ENCODE measurements at places on chromosomes 11 and 22.

DNA sequence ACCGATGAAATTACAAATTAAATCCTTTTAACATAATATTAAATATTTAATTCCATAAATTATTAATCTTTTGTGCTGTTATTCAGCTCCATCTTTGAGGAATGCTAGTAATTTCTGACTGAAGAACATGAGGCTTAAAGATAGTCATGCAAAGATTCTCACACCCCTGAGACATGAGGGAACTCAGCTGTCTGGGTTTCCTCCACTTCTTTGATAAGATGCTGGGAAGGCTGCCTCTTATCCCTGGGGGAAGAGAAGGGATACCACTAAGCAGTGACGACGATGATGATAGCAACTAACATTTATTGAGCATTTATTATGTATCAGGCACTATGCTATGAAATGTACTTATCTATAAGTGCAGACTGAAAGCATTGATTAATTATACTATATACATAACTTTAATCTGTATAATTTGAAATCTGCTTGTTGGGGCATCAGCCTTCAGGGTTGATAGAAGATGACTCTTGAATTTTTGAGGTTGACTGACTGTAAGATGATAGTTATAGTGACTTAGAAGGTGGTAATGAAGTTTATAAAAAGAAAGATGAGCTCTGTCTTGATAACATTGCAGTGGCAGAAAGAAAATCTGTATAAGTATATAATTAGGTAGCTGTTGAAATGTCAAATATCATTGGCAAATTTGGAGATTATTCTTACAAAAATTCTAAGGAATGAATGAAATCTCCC lies 78.4 kb downstream of the SIK2 start:
- no peak for DNase-seq

DNA sequence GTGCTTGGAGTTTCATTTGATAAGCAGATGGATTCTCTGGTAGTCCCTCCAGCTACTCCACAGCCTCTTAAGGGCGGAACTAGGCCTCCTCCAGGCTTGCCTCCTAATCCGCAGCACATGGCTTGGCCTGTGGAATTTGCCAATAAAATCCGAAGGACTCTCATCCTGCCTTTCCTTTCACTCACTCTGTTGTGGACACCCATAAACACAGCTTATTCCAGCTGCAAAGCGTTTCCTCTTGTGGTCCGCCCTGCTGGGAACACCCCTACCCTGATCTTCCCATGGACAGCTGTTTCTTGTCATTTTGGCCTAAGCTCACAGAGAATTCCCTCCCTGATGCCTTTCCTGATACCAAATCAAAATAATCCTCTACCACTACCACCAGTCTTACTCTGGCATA lies 546.2 kb downstream of the NTM start:
- DNase-seq, result no peak

DNA sequence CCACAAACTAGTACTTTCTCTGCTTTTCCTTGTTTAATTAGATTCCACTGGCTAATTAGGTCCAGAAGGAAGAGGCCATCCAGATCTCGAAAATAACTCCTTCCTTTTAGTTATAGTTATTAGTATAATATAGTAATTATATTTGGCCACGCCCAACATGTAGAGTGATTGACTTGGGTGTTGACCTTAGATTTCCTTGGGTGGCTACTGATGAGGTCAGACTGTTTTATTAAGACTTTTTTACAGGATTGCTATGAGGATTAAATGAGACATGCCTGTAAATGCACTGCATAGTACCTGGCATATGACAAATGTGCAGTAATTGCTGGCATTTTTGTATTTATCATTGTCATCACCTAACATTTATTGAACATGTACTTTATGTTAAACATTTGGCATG lies 26.9 kb downstream of the STX3 start:
- DNase-seq, result no peak

DNA sequence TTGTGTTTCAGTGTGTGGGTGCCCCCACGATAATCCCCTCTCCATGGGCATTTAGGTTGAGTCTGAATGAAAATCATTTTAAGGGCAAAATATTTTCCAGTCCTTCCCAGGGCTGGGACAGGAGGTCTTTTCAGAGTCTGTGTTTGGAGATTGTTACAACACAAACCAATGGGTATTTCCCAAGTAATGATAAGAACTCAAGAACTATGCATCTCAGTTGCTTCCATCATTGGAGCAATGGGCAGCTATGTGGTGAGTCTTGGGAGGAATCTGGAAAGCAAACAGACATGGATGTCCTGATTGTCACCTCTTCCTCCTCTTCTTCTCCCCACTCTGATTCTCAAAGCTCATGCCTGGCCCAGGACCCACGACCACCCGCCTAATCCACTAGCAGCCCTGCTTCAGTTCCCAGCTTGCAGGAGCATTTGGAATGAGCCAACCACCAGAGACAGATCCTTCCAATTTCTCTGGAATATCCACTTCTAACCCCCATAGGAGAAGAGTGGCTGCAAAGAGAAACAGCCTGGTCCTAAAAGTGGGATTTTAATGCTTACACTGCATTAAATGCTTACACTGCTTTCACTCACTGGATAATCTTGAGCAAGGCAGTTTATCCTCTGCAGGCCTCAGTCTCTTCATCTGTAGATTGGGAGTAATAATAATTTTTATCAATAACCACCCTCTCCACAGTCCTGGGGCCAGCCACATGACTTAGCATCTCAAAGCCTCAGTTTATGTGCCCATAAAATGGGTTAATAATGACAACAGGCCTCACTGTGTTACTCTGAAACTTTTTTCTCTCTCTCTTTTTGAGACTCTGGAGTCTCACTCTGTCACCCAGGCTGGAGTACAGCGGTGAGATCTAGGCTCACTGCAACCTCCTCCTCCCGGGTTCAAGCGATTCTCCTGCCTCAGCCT lies 404.3 kb downstream of the MN1 start:
- no peak for DNase-seq

- no peak for DNase-seq
Observed at GRCh38 chr22:47367993-47368945, 605.8 kb downstream of the TBC1D22A start.

- DNase-seq, result no peak
Observed at GRCh38 chr11:68354148-68354872, 41.9 kb downstream of the LRP5 start.

DNA sequence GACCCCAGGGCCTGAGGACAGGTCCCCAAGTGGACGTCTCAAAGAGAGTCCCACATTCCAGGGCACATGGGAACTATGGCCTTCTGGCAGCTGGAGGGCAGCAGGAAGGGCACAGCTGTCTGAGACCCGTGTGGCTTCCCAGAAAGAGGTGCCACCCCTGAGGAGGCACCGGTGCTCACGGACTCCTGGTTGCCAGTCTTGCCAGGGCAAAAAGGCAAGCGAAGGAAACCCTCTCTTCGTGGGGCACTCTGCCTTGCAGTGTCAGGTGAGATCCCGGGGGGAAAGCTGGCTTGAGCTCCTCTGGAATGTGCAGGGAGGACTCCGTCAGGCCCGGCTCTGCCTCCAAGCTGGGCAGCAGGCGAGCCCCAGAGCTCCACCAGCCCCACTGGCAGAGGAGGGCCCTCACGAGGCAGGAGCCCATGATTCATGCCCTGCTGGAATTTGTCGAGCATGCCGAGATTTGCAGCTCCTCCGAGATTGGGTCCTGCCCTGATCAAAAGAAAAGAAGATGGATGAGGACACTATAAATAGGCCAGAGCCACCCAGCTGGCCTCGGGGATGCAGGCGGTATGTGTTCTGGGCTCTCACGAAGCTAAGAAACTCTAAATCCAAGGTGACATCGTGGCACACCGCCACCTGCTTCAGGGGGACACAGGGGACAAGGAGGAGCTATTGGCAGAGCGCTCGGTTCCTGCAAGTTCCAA lies 9.9 kb upstream of the CELSR1 start:
- no peak for DNase-seq

GRCh38 chr22:32904044-32904443 lies 102.5 kb downstream of the TIMP3 start:
- no peak for DNase-seq

- no peak for DNase-seq
Observed at GRCh38 chr11:5666402-5666793, 18.5 kb downstream of the TRIM5 start.

GRCh38 chr11:65277631-65278277 lies 16.0 kb downstream of the POLA2 start:
- DNase-seq, result no peak

- DNase-seq, result no peak
Observed at GRCh38 chr22:23856721-23857605, 712 bp upstream of the SLC2A11 start.

- DNase-seq, result no peak
Observed at GRCh38 chr11:23502826-23503225, 642.6 kb upstream of the CCDC179 start.

DNA sequence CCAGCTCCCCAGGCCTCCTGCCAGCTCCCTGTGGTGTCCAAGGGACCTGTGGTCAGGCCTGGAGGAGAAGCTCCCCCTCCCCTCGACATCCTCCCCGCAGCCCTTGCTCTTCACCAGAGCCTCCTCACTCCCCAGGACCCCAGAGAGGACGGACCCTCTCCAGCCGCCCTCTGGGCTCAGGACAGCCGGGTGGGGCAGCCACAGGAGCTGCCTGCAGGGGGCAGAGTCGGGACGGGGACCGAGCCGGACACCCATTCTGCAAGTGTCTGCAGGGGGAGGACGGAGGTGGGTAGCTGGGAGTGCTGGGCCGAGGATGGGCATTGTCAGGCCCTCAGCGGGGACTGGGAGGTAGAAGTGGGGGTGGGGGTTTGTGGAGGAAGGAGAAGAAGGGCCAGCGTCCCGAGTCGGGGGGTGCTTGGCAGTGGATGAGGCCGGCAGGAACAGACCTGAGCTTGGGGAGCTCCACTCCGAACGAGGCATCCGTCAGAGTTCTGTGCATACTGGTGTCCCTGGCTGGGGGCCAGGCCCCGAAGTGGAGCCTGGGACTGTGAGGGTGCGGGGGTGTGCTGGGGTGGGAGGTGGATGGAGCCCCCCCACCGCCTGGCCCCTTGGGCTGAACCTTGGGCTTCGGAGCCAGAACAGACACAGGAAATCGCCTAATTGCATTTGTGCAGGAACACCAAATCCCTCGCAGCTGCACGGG lies 15.2 kb downstream of the PRR33 start:
- DNase-seq, result no peak

DNA sequence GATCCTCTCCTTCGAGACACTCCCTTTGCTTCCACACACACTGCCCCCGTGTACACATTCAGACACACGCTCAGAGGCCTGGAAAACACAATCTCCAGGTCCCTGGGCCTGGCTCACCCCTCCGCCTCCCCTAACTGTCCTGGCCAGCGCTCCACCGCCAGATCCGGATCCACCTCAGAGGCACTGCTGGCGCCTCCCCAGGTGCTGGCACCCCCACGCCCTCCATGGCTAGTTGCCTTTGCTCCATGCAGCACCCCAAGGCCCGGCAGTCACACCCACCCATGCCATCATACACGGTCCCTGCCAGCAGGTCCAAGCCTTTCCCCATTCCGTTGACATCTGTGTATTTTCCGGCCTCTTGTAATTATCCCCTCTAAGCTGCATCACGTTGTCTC lies 11.1 kb downstream of the SPTBN2 start:
- DNase-seq, result no peak

GRCh38 chr22:32244547-32244946 lies 10.6 kb downstream of the SLC5A4 start:
- DNase-seq, result no peak

DNA sequence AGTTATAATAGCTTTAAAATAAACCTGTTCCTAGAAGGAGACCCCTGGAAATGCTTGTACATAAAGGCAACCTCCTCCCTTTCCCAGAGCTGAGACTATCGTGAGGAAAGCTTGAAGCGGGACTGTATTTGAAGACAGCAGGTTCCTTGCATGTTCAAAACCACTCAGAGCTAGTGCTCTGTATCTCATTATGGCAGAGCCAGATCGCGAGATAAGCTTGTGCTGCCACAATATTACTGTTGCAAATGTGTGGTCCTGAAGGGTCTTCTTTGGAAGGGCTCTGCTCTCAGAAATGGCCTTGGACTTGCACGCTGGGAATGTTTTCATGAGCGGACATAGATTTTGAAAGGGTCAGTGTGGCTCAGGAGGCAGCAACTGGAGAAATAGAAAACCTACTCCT lies 168.2 kb downstream of the KIRREL3 start:
- no peak for DNase-seq

GRCh38 chr11:47333886-47334443 lies 18.5 kb downstream of the MYBPC3 start:
- no peak for DNase-seq

GRCh38 chr11:119721129-119722120 lies 7.6 kb downstream of the NECTIN1 start:
- DNase-seq, result no peak

GRCh38 chr11:117874910-117875381 lies 1.5 kb downstream of the FXYD6 start:
- no peak for DNase-seq

- no peak for DNase-seq
Observed at GRCh38 chr11:3860375-3860774, 4.9 kb downstream of the STIM1 start.

DNA sequence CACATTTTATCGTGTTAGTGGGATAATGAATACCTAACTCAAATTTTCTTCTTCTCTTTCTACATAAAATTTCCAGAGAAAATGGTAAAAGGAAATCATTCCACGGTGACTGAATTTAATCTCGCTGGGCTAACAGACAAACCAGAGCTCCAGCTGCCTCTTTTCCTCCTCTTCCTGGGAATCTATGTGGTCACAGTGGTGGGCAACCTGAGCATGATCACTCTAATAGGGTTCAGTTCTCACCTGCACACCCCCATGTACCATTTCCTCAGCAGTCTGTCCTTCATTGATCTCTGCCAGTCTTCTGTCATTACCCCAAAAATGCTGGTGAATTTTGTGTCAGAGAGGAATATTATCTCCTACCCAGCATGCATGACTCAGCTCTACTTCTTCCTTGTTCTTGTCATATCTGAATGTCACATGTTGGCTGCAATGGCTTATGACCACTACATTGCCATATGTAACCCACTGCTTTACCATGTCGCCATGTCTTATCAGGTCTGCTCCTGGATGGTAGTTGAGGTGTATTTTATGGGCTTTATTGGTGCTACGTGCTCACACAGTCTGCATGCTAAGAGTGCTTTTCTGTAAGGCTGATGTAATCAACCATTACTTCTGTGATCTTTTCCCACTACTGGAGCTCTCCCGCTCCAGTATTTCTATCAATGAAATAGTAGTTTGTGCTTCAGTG lies 24.1 kb downstream of the OR10D3 start:
- DNase-seq, result no peak

DNA sequence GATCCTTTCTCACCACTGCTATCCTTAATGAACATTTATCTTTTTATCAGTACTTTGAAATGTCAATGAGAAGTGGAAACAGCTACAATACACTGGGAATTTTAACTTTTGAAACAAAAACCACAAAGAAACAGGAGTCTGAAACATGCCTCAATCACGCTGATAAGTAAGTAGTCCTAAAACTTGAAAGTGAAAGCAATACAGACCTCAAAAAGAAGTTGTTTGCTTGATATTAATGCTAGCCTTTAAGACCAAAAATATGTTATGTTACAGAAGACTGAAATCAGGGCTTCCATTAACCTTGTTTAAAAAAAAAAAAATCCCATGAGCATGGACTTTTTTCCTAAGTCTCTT lies 21.3 kb downstream of the PHF21A start:
- DNase-seq, result no peak

- DNase-seq, result peak; percentile 32
Observed at GRCh38 chr11:118878163-118878563, 5.5 kb upstream of the CXCR5 start.

GRCh38 chr11:116792869-116793771 lies 1.4 kb upstream of the APOA5 start:
- DNase-seq, result no peak

- DNase-seq, result no peak
Observed at GRCh38 chr11:122093731-122094275, 22.2 kb downstream of the BLID start.
